ENCODE measurements at places on chromosomes 6 and 20.

DNA sequence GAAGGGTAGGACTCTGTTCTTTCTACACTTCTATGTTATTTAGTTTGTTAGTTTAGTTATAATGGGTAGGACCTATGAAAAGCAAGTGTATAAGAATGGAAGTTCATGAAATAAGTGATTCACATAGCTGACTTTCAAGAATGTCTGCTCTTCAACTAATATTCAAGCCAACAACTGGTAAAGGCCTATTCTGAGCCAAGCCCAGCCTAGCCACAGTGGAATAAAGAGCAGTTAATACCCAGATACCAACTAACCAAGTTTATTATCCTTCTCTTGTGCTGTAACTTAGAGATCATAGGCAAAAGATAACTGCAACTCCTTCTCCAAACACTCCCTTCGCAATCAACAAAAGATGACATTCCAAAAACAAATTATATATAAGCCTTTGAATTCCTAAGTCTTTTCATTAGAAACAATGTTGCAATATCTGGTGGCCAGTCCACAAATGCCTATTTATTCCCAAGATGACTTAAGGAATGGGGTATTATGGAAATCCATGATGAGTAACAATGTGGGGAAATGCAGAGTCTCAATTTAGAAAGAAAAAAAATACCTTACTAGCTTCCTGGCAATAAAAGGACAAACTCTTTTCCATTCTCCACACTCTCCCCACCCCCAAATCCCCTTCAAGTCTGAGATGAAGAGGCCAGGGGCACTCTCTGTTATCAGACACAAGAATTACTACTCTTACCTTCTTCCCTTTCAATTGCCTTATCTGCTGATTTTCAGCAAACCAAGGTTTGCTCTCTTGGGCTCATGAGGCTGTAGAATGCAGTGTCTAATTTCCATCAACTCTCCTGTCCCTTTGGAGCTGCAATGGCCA, 27.4 kb downstream of the BTBD9 start:
- DNase-seq: no peak

DNA sequence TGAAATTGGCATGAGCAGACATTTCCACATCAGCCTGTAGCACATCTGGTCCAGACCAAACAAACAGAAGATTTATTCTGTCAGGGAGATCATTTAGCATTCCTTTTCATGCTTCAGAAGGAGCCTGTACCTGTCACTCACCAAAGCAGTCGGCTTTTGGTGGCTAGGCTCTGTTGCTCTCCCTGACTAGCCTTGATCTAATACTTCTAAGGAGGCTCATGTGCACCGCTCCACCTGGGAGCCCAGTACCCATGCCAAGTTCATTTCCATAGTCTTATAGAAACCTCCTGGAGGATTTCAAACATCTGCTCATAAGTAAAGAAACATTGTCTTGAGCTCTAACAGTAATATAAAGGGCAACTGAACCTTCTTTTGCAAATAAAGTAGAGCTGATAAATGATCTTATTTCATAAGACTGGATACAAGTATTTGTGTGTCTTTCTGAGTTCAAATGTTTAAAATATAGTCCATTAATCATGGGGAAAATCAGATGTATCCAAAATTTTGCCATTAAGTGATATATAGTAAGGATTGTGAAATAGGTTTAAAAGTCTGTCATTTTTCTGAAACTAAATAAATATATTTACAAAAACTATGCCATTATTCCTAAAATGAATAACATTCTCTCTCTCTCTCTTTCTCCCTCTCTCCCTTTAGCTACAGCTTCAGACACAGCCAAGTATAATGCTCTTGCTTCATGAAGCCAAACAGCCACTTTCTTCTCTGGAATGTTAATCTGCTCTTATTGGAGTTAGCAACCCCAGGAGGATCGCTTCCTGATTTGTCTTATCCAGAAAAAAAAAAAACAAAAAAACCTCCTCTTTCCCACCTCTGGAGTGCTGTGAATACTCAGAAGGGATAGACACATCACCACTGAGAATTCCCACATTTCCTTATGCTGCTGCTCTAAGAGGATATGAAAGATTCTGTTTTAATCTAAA, 192.7 kb upstream of the TFAP2D start:
- no peak for DNase-seq

DNA sequence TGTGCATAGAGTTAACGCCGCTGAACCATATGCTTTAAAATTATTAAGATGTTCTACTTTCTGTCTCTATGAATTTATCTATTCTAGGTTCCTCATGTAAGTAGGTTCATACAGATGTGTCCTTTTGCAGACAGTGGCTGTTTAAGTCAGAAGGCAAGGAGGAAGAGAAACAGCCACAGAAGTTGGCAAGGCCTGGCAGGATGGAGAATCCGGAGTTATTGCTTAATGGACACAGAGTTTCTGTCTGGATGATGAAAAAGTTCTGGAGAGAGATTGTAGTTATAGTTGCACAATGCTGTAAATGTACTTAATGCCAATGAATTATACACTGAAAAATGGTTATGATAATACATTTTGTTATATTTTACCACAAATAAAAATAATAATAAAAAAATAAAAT, 283.6 kb upstream of the CNR1 start:
- DNase-seq: no peak

GRCh38 chr6:127191716-127192115, 73.2 kb downstream of the RSPO3 start:
- DNase-seq: no peak

All from stimulated activated CD4-positive, alpha-beta T cell treated with anti-CD3 and anti-CD28 coated beads, Interleukin-15, amount 100 ng/mL, for 1 hour (primary cell).